ENCODE measurements at places on chromosomes 1 and 21.

DNA sequence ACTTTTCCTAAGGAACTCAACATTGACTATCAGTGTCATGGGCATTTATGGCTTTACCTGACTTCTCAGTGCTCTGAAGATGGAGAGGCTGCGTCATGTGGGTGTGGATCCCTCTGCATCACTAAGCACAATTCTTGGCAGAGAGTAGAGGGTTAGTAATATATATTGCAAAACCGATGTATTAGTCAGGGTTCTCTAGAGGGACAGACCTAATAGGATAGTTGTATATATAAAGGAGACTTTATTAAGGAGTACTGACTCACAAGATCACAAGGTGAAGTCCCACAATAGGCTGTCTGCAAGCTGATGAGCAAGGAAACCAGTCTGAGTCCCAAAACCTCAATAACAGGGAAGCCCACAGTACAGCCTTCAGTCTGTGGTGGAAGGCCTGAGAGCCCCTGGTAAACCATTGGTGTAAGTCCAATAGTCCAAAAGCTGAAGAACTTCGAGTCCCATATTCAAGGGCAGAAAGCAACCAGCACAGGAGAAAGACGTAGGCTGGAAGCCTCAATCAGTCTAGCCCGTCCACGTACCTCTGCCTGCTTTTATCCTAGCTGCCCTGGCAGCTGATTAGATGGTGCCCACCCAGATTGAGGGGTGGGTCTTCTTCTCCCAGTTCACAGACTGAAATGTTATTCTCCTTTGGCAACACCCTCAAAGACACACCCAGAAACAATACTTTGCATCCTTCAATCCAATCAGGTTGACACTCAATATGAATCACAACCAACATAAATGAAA, 159.7 kb upstream of the NRIP1 start:
- no peak for DNase-seq

- DNase-seq = no peak
These were observed at the start of gene DYNLT5 for GRCh38 chr1:66752000-66752592. TSS of gene DYNLT5 (plus strand) at chr1:66752459. CDS start at chr1:66754659, 2,200 bp downstream.

- DNase-seq = no peak
These were observed 134.6 kb downstream of the HUNK start for GRCh38 chr21:32007456-32007855.

- DNase-seq = no peak
These were observed 3.4 kb upstream of the KHDRBS1 start for GRCh38 chr1:32010246-32010645.

DNA sequence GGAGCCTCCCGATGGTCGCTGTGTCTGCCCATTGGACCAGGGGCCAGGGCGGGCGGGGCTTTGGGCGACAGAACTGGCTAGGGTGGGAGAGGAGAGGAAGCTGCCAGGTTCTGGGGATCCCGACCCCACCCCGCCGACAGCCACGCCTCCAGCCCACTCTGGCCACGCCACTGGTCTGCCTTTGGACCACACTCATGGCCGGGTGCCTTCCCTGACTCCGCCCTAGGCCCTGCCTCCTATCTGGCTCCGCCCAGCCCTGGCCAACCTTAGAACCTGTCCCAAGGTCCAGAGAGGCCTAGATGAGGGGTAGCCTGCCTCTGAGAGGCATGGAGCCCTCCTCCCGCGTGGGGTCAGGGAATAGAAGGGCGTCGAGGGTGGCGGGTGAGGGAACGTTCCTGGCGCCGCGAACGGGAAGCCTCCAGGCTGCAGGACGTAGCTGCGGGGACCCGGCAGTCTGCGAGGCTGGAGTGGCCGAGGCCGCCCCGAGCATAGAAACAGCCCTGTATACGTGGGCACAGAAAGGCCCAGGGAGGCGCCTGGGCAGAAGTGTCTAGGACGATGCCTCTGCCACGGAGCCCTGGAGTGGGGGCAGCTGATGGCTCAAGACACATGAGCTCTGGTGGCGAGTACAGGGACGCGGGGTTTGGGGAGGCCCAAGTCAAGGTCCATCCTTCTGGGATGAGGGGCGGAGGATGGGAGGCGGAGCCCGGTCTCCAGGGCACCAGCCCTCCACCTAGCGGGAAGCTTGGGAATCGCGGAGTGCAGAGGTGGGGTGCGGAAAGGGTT, 11.5 kb upstream of the COL16A1 start:
- DNase-seq = peak; percentile 14

- DNase-seq = no peak
These were observed 97.9 kb upstream of the RGS1 start for GRCh38 chr1:192477630-192478029.

DNA sequence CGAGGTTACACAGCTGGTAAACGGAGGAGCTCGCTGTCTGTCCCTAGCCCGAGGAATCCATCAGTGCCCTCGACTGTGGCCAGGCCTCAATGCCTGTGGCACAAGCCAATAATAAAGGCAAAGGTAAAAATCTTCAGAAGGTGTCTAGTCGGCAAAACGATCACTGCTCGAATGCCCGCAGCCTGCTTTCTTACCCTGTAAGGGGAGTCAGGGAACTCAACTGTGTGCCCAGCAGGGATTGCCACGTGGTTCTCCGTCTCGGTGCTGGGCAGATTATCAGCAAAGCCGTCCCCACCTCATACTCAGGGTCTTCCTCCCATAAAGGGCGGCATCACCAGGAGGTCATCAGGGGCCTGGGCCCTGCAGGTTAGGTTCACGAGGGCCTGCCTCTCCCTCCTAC, 103.4 kb downstream of the PAX7 start:
- DNase-seq = no peak

DNA sequence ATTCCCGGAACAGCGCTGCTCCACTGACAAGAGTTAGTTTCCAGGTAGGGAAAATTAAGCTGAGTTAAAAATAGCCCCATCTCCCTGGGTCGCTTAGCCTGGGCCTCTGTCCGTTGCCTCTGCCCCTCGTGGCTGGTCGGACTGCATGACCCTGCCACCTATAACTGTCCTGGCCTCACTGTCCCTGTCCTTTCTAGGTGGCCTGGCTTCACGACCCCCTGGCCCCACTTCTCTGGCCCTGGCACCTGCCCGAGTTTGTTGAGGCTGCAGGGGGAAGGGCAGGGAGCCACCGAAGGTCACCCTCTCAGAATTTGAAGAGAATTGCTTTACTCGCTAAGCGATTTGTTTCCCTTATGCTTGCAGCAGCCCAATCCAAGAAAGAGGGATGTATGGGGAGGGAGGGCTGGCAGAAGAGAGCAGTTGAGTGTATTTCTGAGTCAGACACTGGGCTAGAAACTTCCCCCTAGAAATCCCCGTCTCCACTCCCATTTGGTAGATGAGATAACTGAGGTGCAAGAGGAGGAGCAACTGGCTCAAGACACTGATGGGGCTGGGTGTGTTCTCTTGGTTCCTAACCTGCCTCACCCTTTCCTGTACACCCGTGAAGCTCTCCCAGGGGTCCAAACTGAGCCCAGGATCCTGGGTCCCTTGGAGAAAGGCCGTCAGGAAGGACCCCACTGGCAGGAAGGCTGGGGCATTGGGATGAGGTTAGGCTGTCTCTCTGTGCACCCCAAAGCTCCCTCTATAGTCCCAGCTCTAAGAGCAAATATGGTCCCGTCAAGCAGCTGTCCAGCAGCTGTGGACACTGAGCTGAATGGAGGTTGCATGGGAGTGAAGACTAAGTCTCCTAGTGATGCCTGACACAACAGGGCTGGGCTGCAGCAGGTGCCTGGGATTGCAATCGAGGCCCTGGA, 2.9 kb upstream of the EDN2 start:
- DNase-seq = no peak

GRCh38 chr1:196997423-196997822, 20.1 kb downstream of the CFHR5 start:
- DNase-seq = no peak

GRCh38 chr1:48190881-48191280, 31.6 kb upstream of the SLC5A9 start:
- no peak for DNase-seq

- DNase-seq = no peak
These were observed 55.7 kb downstream of the NTPCR start for GRCh38 chr1:233006108-233006507.

GRCh38 chr21:22343303-22343702, 1345.1 kb downstream of the NCAM2 start:
- no peak for DNase-seq

GRCh38 chr1:44316231-44316759, 38.8 kb downstream of the ERI3 start:
- DNase-seq = no peak

DNA sequence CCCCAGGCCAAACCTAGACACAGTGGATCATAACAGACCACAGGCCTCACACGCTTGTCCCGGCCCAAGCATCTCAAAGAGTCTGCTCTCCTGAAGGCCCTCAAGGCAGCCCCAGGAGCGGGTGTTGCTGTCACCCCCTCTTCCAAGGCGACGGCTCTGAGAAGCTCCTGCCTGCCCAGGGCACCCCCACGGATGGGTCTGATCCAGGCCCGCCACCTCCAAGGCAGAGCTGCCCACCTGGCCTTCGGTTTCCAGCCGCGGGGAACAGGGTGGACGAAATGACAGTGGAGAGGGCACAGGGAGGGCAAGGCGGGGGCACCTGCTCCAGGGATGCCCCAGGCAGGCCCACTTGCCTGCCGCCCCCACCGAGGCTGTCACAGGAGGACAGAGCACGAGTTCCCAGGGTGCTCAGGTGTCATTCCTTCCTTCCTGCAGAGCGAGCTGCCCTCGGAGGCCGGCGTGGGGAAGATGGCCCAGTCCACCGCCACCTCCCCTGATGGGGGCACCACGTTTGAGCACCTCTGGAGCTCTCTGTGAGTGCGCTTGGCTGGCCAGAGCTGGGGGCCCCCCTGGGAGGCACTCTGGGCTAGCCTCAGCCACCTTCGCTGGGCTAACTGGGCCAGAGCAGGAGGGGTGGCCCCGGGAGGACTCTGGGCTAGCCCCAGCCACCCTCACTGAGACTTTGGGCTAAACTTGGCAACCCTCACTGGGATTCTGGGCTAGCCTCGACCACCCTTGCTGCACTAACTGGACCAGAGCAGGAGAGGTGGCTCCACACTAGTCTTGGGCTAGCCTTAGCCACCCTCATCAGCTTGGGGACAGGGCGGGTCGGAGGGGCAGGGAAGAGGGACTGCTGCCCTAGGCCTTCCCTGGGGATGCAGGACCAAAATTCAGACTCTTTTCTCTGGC, 29.8 kb downstream of the TP73 start:
- no peak for DNase-seq

DNA sequence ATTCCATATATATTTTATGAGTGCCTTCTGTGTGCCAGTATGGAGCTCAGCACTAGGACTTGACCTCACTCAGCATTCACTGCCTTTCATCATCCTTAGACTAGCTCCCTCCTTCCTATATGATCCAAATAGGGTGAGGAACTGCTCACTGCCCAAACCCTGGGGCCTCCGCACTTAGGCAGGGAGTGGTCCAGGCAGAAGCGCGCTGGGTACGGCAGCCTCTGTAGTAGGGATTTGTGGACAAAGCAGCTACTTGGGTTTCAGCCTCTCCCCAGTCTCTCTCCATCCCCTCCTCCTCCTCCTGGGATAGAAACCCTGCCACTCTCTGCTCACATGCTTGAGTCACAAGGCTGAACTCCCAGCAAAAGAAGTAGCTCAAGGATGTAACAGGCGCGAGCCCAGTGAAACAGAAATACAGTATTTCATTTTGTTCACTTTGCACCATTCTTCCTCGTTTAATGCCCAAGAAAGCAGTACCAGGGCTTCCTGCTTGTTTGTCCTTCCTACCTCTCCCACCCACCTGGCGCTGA, 32.9 kb downstream of the PLEKHA6 start:
- no peak for DNase-seq

DNA sequence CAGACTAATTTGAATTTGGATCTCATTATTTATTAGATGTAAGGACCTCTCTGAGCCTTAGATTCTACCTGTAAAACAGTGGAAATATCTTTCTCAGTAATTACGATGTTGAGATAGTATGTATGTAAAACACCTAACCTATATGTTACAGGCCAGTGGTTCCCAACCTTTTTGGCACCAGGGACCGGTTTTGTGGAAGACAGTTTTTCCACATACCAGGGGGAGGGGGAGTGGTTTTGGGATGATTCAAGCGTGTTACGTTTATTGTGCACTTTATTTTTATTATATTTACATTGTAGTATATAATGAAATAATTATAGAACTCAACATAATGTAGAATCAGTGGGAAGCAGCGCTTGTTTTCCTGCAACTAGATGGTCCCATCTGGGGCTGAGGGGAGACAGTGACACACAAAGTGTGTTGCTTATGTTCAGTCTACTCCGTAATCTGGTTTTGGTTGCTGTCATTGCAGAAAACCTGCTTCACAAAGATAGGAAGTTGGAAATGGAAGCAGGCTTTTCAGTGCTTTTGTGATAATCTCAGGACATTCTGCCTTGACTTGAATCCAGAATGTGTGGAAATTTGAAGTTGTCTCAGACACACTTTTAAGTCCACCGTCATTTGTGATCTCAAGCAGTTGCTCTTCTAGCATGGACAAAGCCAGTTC, 12.8 kb downstream of the XPR1 start:
- DNase-seq = no peak
